Activated T-helper 1 cell treated with anti-CD3 and anti-CD28 coated beads, Interleukin-2, amount 50 U/mL, for 16 hours (primary cell): ENCODE measurements at places on chromosomes 3 and 15.

- no peak for DNase-seq
These were observed 26.1 kb downstream of the ABTB1 start for GRCh38 chr3:127698691-127699415.

DNA sequence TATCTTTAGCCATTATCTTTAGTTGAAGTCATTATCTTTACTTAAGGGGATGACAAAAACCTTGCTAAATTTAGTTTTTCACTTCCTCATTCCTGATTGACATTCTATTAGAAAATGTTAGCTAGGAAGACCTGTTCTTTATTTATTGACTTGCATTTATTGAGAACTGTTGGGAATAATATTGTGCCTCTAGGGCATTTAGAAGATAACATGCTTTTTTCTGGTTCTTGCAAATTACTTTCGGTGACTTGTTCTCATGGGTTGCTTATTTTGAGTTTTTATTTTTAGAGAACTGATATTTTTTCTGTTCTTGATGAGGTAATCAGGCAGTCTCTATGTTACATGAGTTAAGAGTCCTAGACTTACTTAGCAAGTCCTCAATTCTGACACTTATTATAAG, 48.3 kb upstream of the CTDSPL start:
- DNase-seq, result no peak

DNA sequence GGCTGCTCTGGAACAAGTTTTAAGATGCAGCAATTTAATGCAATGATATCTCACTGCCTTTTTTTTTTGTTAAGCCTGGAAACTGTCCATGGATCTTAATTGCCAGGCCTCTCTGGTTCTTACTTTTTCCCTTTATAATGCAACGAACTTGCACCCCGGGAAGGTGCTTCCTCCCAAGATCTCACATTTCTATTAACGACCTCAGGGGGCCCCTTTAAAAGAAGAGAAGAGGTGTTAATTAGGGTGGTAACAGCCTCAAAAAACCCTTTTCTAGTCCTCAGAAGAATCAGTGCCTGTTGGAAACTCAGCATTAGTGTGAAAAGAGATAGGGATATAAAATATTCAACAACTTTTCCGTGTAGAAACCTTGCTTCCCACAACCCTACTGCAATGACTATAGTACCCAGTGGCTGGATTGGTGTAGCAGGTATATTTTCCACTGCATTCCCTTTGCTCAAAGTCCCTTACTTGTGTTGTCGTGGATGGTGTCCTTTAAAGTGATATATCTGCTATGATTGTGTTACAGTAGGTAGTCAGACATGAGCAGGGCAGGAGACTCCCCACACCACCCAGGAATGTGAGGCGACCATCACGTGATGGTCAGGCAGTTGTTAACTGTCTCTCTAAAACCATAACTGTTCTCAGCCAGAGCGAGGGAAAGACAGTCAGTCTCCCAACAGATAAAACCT, 121.8 kb downstream of the CTNNB1 start:
- DNase-seq, result no peak

DNA sequence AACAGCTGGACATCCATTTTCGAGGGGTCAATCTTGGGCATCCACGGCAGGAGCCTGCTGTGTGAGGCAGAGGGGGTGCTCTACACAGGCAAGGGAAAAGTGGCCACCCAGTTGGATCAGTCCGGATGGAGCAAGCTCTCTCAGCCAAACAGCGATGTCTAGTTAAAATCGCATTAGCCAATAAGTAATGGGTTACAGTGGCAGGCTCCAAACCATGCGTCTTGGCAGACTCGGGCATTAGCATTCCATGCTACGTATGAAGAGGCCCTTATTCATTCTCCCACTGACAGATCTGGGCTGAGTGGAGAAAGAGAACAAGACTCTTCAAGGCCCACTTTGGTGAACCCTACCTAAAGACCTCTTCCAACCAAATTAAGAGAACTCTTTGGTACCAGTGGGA, 49.3 kb downstream of the CCNB2 start:
- no peak for DNase-seq

GRCh38 chr15:29818141-29818540, 4.1 kb downstream of the TJP1 start:
- DNase-seq, result no peak

DNA sequence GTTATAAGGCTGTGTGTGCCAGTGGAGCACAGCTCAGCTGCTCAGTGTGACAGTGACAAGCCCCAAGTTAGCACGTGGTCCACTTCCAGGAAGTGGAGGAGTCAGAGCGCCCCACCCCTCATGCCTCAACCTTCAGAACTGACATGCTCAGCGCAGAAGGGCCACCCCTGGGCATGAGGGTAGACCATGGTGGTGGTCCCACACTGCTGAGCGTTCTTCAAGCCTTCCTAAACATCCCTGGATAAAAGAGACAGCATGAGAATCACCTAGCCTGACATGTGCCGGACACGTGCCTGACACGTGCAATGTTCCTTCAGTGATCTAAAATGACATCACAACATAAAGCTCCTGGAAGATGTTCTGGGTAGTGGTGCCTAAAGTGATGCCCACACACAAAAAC, 16.8 kb downstream of the ATP10A start:
- DNase-seq, result peak; percentile 53

GRCh38 chr15:65370885-65371284, 6.9 kb downstream of the IGDCC3 start:
- no peak for DNase-seq

DNA sequence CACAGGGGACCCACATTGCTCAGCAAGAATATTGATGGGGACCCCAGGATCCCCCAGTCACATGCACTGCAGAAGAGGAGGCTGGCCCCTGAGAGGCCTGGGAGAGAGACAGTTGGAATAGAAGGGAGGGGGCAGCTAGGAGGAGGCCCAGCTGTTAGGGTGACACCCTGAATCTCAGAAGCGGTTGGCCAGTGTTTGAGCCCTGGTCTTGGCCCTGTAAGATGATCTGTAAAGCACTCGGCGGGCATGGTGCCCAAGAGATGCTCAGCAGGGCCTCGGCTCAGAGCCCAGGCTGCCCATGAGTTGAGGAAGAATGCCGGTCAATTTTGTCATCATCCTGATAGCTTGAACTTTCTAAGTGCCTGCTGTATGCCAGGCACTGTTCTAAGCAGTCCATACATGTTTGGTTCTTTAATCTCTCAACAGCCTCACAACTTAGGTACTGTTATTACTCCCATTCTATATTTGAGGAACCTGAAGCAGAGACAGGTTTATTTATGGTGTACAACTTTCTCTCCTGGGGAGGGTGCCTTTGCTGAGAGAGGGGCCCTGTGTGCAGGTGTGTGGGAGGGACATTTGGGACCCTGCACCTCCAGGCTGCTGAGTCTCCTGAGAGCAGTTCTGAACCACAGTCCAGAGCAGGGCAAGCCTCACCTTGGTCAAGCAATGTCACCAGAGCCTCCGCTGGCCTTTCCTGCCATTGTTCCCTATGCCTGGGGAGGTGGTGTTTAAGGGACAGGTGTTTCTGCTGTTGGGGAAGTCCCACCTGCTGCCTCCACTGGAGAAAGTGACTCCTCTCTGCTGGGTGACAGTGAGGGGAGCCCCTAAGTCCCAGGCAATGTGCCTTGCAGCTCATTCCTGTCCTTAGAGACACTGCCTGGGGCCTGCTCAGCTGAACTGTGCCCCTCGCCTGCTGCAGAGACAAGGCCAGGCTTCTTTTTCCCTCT, 26.0 kb downstream of the SLC6A6 start:
- no peak for DNase-seq

DNA sequence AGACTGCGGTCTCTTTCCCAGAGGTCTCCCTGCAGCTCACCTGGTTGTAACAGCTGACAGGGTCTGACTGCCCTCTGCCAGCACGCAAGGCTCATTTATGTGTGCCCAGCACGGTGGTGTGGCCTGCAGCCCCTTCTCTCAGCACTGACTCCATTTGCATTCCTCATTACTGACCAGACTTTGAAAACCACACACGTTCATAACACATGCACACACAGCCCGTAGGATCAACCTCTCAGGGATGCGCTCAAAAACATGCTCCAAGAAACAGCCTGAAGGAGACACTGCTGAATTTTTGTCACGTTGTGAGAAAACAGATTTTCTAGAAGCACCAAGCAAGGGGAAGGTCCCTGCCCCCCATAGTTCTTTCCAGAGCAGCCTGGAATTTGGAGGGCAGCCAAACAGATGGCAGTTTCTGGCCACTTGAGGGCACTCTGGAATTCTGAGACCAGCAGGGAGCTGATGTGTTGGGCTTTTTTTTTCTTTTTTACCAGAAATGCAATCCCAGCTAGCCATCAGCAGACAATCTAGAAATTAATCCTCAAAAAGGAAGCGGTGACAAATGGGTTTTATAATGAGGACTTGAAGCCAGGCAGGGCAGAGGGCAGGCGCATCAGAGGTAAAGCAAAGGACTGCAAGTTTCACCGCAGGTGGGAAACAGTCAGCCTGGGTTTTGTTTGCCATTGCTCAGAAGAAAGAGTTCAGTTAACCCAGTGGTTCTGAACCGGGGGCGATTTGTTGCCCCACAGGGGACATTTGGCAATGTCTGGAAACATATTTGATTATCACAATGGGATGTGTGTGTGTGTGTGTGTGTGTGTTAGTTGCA, 170.5 kb upstream of the PROK2 start:
- no peak for DNase-seq
